ENCODE measurements at places on chromosomes 3 and 15.

DNA sequence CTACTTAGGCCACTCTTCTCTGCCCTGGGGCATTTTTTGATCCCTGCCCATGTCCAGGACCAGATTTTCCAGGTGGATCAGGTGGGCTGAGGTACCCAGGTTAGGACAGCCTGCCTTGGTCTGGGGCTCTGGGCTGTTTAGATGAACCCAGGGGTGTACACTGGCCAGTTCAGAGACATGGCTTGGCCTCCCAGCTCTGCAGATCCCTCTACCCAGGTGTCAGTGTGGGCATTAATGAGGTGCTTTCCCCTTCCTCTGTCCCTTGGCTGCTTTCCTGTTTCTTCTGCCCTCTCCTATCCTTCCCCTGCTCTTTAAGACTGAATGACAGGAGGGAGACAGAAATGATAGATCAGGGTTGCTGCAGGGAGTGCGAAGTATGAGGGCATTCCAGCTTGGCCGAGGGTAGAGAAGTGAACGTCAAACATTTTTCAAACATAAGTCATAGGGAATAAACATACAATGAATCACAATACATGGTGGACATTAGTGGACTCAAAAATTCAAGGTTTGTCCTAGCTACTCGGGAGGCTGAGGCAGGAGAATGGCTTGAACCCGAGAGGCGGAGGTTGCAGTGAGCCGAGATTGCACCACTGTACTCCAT lies 30.5 kb downstream of the RTP1 start:
- H3K4me3 ChIP-seq = no peak overlapping the region
- H3K27ac ChIP-seq = no peak overlapping the region
- H3K27me3 ChIP-seq = peaks cover 20% of the 10 kb centered on the region
- H3K36me3 ChIP-seq = no peaks in the 10 kb centered on the region
- peaks cover 3% of the 10 kb centered on the region for H3K4me1 ChIP-seq

DNA sequence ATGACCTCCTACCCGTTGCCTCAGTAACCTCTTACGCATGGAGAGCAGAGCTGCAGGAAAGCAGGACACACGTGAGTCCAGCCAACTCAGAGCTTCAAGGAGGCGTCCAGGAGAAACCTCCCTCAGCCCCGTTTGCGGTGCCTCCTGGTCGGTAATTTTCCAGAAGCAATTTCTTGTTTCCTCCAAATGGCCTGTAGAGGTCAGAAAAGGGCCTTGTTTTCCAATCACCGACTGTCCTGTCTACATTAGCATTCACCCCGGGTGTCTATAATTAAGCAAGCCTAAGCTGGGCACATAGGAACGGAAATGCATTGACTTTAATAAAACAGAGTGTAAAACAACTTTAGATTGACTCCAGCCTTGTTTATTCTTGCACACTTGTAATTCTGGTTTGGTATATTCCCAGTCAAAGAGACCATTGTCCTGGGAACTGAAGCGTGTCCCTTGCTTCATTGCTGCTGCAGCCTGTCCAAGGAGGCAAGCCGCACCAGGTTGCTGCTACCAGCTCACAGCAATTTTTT lies 836.2 kb downstream of the AGBL1 start:
- H3K4me3 ChIP-seq = no peak overlapping the region
- no peak for DNase-seq
- H3K27me3 ChIP-seq = peaks cover 2% of the 10 kb centered on the region
- H3K36me3 ChIP-seq = no peaks in the 10 kb centered on the region
- no peaks in the 10 kb centered on the region for H3K4me1 ChIP-seq

- no peaks in the 10 kb centered on the region for H3K4me1 ChIP-seq
- H3K36me3 ChIP-seq = peaks cover 6% of the 10 kb centered on the region
- no peak overlapping the region for H3K4me3 ChIP-seq
- no peaks in the 10 kb centered on the region for H3K27me3 ChIP-seq
- no peak for DNase-seq
Measured at GRCh38 chr3:128294999-128295468, 141.8 kb downstream of the EEFSEC start.

- H3K36me3 ChIP-seq = peaks cover 2% of the 10 kb centered on the region
- peaks cover 12% of the 10 kb centered on the region for H3K4me1 ChIP-seq
- H3K27ac ChIP-seq = peak overlapping the region; percentile 91
- no peaks in the 10 kb centered on the region for H3K27me3 ChIP-seq
Measured at GRCh38 chr15:34318277-34319079, 19.1 kb downstream of the SLC12A6 start.

- H3K27ac ChIP-seq = no peak overlapping the region
- H3K4me3 ChIP-seq = no peak overlapping the region
- no peaks in the 10 kb centered on the region for H3K4me1 ChIP-seq
Measured at GRCh38 chr3:15436246-15436645, 8.8 kb downstream of the EAF1 start.

DNA sequence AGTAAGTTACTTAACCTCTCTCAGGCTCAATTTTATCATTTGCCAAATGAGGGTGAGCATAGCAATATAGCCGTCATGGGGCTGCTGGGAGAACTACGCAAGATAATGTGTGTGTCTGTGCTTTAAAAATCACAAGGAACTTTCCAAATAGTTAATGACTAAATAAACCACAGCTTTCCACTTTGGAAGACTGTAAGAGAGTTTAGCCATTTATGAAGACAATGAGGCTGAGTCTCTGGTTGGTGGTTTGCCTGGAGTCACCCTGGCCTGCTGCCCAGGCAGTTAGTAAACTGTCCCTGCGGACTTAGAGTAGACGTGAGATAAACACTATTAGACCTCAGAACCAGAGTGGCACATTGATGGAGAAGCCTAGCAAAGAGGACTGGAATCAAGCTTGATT lies 357.7 kb downstream of the CLSTN2 start:
- no peaks in the 10 kb centered on the region for H3K36me3 ChIP-seq
- H3K4me3 ChIP-seq = no peak overlapping the region
- H3K27me3 ChIP-seq = peaks cover 14% of the 10 kb centered on the region
- H3K27ac ChIP-seq = no peak overlapping the region
- DNase-seq = no peak

All from progenitor cell of endocrine pancreas (in vitro differentiated cells).